ENCODE measurements at places on chromosomes 3 and 15.
A peak's percentile ranks its signal among the peaks of the same experiment; 100 is the strongest.

DNA sequence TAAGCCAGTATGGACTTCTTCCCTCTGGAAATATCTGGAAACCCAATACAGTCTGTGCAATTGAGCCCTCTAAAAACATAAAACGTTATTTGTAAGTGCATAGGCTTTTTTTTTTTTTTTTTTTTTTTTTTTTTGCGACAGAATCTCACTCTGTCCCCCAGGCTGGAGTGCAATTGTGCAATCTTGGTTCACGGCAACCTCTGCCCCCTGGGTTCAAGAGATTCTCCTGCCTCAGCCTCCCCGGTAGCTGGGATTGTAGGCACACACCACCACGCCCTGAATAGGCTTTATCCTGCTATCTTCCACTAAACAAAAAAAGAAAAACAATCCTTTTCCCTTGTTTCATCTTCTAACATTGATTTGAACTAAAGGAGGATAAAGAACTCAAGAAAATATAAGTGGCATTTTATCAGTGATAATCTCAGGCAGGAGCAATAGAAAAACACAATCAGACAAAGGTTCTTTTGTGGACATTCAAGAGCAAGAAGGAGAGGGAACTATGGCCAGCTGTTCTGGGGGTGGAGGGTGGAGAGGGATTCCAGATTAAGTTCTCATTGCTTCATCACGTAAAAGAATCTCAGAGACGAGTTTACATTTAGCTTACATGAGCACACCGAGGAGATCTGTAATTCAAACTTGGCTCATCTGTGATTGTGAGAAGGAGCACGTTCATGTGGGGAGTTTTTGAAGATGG lies 68.6 kb downstream of the ITGB5 start:
- DNase-seq, result no peak

- DNase-seq, result no peak
Observed at GRCh38 chr3:163632722-163633121, 1445.6 kb downstream of the SI start.

GRCh38 chr15:45795440-45796069 lies 160.7 kb downstream of the SQOR start:
- DNase-seq, result peak; percentile 62

DNA sequence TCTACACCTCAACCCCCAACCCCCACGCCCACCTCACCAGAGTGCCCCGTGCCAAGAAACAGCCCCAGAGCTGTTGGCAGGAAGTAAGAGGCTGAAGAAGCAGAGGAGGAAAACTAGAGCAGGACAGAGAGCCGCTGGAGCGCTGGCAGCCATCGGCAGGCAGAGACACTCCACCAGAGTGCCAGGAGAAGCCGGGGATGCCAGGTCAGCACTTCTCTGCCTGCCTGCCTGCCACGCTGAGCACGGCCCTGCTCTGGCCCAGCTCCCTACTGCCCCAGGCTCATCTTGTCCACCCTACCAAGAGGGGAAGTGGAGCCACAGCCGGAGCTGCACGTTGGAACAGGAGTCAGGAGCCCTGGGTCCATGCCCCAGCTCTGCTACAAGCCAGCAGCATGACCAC lies 29.7 kb downstream of the CACNA2D2 start:
- no peak for DNase-seq

Data from A673 (cell line).